ENCODE measurements at places on chromosomes 12 and 14. TPM values are rescaled to one million over a fixed set of nuclear protein-coding genes. Genes with fewer than 3 reads are reported as not detected.
A peak's percentile ranks its signal among the peaks of the same experiment; 100 is the strongest.

The KRT75 gene
- not detected for total RNA-seq

DNA sequence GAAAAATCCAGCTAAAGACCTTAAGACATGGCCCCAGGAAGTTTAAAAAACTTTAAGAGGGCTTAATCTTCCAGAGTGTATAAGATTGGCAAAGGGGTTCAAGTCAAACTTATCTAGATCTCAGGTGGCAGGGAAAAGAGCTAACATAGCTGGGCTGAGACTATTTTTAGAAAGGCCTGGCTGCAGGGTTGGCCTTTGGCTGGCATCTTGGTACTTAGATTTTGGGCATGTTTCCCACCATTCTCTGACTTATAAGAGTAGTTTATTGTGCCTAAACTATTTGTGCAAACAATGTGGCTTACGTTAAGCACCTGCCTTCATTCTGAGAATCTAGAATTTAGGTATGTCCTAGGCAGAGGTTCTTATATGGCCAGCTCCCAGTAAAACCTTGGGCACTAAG, 214.0 kb upstream of the MIS18BP1 start:
- no peak overlapping the region for H3K27ac ChIP-seq
- no peak for DNase-seq
- H3K4me3 ChIP-seq, result no peak overlapping the region

GRCh38 chr12:22332202-22332601, 2.3 kb downstream of the ST8SIA1 start:
- no peaks in the 10 kb centered on the region for H3K36me3 ChIP-seq
- no peak overlapping the region for H3K4me3 ChIP-seq
- no peak overlapping the region for H3K27ac ChIP-seq
- no peaks in the 10 kb centered on the region for H3K4me1 ChIP-seq

GRCh38 chr12:89597210-89597609, 71.4 kb upstream of the POC1B start:
- H3K27ac ChIP-seq, result no peak overlapping the region
- no peak overlapping the region for H3K4me3 ChIP-seq
- no peaks in the 10 kb centered on the region for H3K27me3 ChIP-seq
- no peaks in the 10 kb centered on the region for H3K4me1 ChIP-seq
- no peaks in the 10 kb centered on the region for H3K36me3 ChIP-seq

- H3K27ac ChIP-seq, result no peak overlapping the region
- no peak overlapping the region for H3K4me3 ChIP-seq
- DNase-seq, result no peak
- H3K36me3 ChIP-seq, result no peaks in the 10 kb centered on the region
- no peaks in the 10 kb centered on the region for H3K4me1 ChIP-seq
- no peaks in the 10 kb centered on the region for H3K27me3 ChIP-seq
These were observed 183.1 kb downstream of the TMTC3 start for GRCh38 chr12:88325076-88325815.

The ELK3 gene
- 14.3 TPM for total RNA-seq

The KERA gene
- not detected for total RNA-seq

- no peak for DNase-seq
- H3K4me1 ChIP-seq, result no peaks in the 10 kb centered on the region
- H3K27ac ChIP-seq, result no peak overlapping the region
- H3K4me3 ChIP-seq, result no peak overlapping the region
These were observed 31.5 kb downstream of the COA8 start for GRCh38 chr14:103594265-103594664.

GRCh38 chr14:82635915-82636314, 1102.3 kb upstream of the SEL1L start:
- no peak for DNase-seq
- H3K27me3 ChIP-seq, result no peaks in the 10 kb centered on the region
- H3K27ac ChIP-seq, result no peak overlapping the region
- H3K4me1 ChIP-seq, result no peaks in the 10 kb centered on the region
- no peak overlapping the region for H3K4me3 ChIP-seq

The C1QL4 gene
- 0.28 TPM for total RNA-seq

DNA sequence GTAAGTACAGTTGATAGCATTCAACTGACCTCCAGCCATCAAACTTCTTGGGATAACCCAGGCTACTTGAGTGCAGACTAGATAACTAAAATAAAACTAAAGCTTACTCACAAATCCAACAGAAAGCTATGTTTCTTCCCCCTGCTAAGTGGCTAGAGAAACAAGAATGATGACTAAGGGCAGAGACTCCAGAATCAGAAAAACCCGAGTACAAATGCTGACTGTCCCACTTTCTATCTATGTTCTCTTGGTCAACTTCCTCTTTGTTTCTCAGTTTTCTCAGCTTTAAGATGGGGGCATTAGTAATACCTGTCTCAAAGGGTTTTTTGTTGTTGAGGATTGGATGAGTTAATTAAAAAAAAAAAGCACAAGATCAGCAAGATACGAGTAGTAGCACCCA, 6.1 kb upstream of the NUAK1 start:
- no peaks in the 10 kb centered on the region for H3K27me3 ChIP-seq
- DNase-seq, result no peak
- no peaks in the 10 kb centered on the region for H3K36me3 ChIP-seq
- H3K4me1 ChIP-seq, result peaks cover 18% of the 10 kb centered on the region
- no peak overlapping the region for H3K27ac ChIP-seq

DNA sequence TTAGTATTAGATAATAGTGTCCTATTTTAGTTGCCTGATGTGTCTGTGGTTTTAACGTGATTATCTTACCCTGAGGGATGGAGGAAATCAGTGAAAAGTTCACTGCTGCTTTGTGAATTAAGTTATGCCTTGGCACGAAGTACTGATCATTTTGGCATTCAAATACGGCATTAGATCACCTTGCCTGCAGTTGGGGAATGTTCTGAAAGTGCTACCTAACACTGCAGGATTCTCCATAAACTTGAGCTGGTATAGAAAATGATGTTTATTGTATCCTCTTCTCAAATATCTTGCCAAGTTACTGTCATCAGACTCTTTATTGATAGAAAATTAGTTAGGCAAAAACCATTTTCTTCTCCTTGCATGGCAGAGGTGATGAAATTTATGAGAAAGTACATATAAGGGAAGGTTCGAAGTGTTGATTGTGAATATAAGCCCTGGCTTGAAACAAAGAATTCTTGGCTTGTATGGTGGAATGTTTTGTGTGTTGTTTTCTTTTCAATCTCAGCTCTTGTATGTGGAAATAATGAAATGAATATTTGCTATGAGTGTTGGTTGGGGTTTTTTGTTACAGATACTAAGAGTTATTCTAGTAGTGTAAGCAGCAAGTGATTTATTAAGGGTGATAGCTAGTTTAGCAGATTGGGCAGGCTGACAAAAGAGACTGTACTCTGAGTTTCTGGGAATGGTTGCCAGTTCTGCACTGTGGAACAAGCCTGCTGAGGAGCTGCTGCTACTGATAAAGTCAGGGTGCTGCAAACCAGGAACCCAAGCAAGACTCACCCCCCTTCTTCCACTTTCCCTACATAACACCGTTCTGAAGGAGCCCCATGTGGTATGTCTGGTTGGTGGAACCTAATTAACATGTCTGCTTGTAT, 448.3 kb downstream of the PCNX1 start:
- no peaks in the 10 kb centered on the region for H3K27me3 ChIP-seq
- DNase-seq, result no peak
- H3K4me1 ChIP-seq, result peaks cover 1% of the 10 kb centered on the region
- no peak overlapping the region for H3K4me3 ChIP-seq
- no peak overlapping the region for H3K27ac ChIP-seq
- H3K36me3 ChIP-seq, result no peaks in the 10 kb centered on the region

GRCh38 chr12:84910549-84911241, 1.9 kb downstream of the SLC6A15 start:
- no peak overlapping the region for H3K27ac ChIP-seq
- no peaks in the 10 kb centered on the region for H3K4me1 ChIP-seq
- no peaks in the 10 kb centered on the region for H3K36me3 ChIP-seq
- no peaks in the 10 kb centered on the region for H3K27me3 ChIP-seq

- H3K27ac ChIP-seq, result no peak overlapping the region
- no peak overlapping the region for H3K4me3 ChIP-seq
- peaks cover 15% of the 10 kb centered on the region for H3K27me3 ChIP-seq
- peaks cover 3% of the 10 kb centered on the region for H3K4me1 ChIP-seq
- peak; percentile 66 for DNase-seq
- peaks cover 2% of the 10 kb centered on the region for H3K36me3 ChIP-seq
These were observed 6.0 kb upstream of the GPR84 start for GRCh38 chr12:54370171-54370730.

DNA sequence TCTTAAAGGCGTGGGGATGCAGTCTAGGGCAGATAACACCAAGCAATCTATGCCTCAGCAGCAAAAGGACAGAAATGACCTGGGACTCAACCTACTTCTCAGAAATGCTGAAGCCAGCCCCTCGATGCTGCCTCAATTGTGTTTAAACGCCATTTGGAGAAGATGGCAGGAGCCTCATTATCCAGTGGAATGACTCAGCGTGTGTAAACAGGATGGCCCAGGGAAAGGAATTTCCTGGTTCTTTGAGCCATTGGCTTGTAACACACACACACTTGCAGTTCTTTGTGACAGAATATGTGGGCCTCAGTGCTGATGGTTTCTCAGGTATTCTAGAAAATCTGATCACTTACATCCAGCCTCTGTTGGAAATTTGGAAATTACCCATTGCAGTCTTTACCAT, 154.3 kb downstream of the NTF3 start:
- no peaks in the 10 kb centered on the region for H3K27me3 ChIP-seq
- peaks cover 26% of the 10 kb centered on the region for H3K4me1 ChIP-seq
- H3K36me3 ChIP-seq, result no peaks in the 10 kb centered on the region
- no peak for DNase-seq
- no peak overlapping the region for H3K27ac ChIP-seq

The CLEC4A gene
- not detected for total RNA-seq

The TCHP gene
- total RNA-seq, result 4.5 TPM
